ENCODE measurements at places on chromosomes 3 and 15.

- no peak for DNase-seq
These were observed 29.2 kb downstream of the UBE2Q2 start for GRCh38 chr15:75872403-75872990.

- no peak for DNase-seq
These were observed 45.5 kb downstream of the NEK11 start for GRCh38 chr3:131072099-131072559.

- no peak for DNase-seq
These were observed 44.6 kb downstream of the EIF4E3 start for GRCh38 chr3:71680603-71681002.

DNA sequence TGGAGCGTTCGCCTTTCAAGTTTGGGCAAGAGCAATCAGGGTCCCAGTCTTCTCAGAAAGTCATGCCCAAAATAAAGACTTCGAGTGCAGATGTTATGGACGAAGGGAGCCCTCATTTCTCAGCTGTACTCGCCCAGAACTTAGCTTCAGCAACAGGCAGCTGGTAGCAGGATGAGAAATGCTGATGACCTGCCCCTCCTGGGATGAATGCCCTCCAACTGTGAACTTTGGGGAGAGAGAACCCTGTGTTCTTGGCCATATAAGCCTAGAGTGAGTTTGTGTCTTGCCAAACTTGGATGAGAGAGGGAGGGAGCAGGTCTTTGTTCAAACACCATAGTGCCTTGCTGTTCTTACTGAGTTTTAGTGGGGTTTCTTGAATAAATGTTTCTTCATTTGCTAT is 400.3 kb downstream of the LRTM1 start:
- no peak for DNase-seq

DNA sequence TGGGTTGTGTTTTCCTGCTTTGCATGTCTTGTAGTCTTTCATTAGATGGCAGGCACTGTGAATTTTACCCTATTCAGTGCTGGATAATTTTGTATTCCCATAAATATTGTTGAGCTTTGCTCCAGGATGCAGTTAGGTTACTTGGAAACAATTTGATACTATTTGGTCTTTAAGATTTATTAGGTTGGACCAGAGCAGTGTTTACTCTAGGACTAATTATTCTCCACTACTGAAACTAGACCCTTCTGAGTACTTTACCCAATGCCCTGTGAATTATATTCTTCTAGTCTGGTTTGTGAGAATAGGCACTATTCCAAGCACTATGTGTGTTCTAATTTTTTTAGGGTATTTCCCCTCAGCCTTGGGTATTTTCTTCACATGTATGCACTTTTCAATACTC is 37.8 kb upstream of the TASOR start:
- DNase-seq: no peak

DNA sequence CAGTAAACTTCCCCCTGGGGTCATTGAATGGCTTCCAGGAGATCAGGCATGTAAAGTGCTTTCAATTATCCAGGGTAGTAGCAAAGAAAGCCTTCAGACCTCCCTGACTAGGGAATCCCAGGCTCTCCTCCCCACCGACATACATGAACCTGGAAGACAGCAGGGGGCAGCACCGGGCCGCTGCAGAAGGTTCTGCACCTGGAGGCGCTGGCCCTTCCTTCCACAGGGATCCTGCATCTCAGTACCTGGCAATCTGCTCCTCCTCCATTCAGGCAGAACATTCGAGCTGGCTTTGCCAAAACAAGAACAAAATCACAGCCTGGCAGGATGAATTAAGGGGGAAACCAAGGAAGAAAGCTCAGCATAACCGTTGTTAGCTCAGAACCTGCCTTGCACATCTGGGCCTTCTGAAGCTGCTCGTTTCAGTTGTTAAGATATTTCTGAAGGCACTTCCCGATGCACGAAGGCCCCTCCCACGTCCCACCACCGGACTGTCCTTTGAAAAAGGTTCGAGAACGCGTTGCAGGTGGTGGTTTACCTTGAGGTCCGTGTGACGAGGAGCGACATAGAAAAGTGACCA is 237.7 kb downstream of the SLCO3A1 start:
- DNase-seq: no peak

DNA sequence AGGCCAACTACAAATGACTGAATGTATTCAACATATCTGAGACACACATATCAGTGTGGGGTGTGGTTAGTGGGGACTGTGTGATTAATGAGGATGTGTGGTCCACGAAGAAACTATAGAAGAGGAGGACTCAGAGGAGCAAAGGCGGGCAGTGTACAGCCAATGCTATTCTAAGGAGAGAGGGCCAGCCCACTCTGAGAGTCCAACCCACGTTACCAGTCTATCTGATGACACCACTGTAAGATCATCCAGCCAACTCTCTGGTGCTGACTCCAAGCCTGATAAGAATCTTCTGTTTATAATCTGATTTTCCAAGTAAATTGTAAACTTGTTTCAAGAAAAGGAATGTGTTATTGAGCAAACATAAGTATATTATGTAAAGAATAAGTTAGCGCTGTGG is 47.2 kb downstream of the MCF2L2 start:
- DNase-seq: no peak

DNA sequence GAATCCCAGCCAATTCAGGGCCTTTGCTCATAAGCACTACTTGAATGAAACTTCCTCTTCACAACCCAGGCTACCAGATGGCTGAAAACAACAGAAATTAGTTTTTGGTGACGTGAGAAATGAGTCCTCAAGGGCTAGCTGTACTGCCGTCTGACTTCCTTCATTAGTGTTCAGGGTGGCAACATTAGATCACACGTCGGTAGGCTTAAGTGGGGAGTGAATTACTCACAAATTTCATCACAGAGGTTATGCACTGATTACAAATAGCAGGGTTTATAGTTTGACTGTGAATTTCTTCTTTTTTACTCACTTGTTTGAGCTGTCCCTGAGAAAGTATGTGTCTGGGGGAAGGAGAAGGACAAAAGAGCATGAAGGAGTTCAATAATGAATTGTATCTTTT is 397.2 kb downstream of the GAP43 start:
- no peak for DNase-seq

- no peak for DNase-seq
These were observed 1.7 kb downstream of the GLYCTK start for GRCh38 chr3:52289338-52289746.

- DNase-seq: no peak
These were observed 51.9 kb upstream of the SNRPA1 start for GRCh38 chr15:101346928-101347327.

DNA sequence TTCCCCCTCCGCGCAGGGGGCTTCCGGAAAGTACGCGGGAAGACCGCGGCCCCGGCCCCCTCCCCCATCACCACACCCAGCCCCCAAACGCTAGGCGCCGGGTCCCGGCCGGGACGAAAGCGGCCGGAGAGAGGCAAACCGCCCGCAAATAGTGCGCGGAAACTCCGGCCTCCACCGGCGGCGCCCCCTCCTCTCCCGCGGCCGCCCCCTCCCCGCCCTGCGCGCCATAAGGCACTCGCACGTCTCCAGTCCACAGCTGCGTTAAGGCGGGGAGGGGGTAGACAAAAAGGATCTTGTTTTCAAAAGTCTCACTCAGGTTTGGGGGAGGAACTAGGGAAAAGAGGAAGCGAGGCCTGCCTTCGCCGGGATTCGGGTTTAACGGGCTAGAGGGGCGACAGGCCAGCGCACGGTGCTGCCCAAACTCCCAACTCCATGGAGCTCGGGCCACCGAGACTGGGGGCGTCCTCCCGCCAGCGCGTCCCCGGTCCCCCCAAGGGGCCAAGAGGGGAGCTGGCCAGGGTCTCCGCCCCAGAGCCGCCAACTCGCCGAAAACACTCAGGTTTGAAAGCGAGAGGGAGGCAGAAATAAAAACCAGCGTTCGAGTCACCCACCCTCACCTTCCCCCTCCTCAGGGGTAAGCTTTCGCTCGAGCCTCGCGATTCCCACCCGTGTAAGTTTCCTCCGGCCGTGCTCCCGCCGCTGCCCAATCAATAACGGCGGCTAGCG is 1.8 kb downstream of the ANP32A start:
- peak; percentile 73 for DNase-seq

- no peak for DNase-seq
These were observed 66.6 kb downstream of the PDZRN3 start for GRCh38 chr3:73557986-73558726.

DNA sequence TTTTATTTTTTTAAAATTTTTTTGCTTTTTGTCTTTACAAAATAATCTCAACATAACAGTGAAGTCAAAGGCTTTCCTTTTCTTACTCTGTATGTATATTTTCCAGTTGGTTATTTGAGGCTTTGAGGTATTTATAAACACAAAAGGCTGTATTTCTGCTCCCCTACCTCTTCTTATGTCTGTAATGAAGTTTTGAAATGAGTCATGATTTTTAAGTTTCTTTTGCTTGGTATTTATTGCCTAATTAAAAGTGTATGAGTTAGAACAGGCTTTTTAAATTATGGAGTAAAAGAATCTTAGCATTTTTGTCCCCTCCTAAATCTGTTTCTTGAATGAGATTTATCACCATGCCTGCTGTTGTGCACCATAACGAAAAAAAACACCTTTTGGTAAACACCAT is 66.0 kb downstream of the DCUN1D1 start:
- no peak for DNase-seq

GRCh38 chr15:90300988-90301706 is 35.7 kb downstream of the NGRN start:
- DNase-seq: peak; percentile 57

GRCh38 chr3:178389258-178389657 is 147.0 kb upstream of the KCNMB2 start:
- no peak for DNase-seq

- no peak for DNase-seq
These were observed 60.2 kb downstream of the GRM7 start for GRCh38 chr3:6921066-6921465.

DNA sequence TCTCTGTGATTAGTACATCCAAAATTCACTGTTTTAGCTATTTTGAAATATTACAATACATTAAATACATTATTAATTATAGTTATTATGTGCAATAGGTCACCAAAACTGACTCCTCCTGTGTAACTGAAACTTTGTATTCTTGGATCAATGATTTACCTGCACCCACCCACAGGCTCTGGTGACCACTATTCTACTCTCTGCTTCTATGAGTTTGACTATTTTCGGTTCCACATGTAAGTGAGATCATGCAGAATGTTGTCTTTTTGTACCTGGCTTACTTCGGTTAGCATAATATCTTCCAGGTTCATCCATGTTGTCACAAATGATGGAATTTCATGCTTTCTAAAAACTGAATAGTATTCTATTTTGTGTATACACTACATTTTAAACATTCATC is 43.8 kb downstream of the SLC2A2 start:
- DNase-seq: no peak

DNA sequence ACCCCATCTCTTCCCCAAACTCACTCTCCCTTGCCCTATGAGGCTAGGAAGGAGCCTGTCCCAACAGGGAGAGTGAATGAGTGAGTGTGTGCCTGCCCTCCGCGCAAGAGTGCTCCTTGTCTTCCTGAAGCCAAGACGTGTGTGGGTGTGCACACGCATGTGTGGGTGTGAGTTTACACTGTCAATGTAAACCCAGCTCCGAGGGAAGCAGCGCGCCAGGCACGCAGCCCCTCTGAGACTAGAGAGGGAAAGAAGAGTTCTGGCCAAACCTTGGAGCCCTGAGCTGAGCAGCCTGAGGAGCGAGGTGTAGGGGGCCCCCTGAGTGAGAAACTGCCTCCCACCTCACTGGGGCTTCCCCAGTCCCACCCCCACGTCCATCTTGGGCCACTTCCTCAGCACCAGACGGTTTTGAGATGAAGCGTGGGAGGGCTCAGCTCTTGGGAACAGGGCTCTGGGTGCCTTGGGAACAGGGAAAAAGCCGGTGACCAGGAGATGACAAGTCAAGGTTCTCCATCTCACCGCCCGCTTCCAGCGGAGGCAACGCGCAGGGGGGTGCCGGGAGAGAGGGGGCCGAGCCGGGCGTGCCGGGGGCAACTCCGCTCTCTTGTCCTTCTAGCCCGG is 5.1 kb downstream of the MECOM start:
- no peak for DNase-seq

DNA sequence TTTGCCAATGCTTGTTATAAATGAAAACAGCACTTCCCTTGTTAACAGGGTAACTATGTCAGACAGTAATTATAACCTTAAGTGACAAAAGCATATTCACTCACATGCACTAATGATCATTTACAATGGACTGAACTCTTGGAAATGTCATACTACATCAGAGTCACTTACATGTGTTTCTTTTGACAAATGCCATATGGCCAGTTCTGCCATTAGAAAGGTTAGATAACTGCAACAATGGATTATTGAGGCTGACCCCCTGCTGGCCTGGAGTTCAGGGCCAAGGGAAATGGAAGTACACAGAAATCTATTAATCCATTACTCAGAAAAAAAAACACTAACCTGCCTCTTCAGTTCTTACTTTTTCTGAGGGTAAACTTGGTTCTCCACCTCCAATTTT is 313.4 kb downstream of the CNTN3 start:
- no peak for DNase-seq

GRCh38 chr3:169542331-169542751 is 121.2 kb downstream of the MECOM start:
- no peak for DNase-seq

GRCh38 chr3:182979103-182979673 is 1.1 kb downstream of the DCUN1D1 start:
- DNase-seq: no peak

DNA sequence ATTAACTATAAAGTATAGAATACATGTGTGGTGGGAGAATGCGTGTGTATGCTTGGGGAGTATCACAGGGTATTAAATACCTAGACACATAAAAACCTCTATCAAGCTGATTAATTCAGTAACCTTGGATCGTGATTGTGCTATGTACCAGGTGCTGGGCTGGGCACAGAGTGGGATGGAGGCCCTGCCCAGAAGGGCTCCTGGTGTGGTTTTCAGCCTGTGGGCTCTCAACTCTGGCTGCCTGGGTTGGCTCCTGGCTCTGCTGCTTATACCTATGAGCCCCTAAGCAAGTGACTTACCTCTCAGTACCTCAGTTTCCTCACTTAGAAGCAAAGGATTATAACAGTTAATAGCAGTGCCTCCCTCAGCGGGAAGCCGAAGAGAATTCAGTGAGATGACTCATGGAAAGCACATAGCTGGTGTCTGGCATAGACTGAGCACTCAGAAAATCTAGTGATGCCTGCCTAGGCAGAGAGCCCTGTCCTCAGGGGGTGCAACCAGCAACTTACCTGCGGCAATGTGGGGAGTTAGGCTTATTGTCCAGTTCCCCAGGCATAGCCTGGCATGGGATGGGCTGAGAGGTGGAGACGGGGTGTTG is 90.6 kb upstream of the MYZAP start:
- DNase-seq: no peak

GRCh38 chr3:140726066-140726465 is 48.2 kb downstream of the TRIM42 start:
- DNase-seq: no peak

All from hematopoietic multipotent progenitor cell (in vitro differentiated cells).